ENCODE measurements at places on chromosomes 11 and 22.

DNA sequence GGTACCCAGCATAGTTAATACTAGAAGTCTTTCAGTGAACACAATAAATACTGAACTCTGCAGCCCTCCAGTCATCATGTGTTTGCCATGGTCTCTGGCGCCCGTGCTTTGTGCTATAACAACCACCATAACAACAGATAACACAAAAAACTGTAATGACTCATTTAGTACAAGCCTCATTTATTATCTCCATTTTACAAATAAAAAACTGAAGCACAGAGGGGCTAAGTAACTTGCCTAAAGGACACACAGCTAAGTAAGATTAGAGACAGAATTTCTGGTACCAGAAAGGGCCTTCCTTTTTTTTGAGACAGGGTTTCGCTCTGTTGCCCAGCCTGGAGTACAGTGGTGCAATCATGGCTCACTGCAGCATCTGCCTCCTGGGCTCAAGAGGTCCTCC, 19.5 kb downstream of the RBFOX2 start:
- no peak for DNase-seq

DNA sequence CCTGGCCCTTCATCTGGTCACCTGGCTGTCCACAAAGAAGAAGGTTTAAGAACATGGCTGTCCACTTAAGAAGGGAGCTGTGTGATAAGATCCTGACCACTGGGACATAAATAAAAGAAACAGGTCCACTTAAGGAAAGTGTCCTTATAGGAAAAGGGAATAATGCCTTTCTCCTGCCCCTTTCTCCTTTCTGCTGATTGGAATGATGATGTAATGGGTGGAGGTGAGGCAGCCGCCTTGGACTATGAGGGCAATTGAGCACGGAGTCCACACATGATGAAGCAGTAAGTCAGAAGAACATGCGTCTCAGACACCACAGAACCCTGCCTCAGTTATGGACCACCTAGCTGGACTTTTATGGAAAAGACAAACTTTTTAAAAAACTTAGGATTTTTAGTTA, 401.1 kb downstream of the SHANK2 start:
- DNase-seq: no peak

DNA sequence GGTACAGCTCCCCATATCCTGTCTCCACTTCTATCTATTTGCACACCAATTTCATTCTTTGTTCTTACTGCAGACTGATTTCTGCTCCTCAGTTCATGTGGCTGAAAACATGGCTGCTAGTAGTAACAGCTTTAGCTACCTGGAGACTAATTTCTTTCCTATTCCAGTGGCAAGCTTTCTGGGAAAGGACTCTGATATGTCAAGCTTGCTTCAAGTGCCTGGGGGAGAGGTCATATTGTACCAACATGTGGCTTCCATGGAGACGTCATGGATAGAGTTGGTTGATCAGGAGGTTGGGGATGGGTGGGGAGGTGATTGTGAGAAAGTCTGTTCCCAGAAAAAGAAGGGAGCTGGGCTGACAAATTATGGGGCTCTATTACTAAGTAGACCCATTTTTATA, 44.9 kb downstream of the ADM start:
- DNase-seq: no peak

GRCh38 chr11:13384908-13385640, 77.9 kb downstream of the BTBD10 start:
- DNase-seq: peak; percentile 32

DNA sequence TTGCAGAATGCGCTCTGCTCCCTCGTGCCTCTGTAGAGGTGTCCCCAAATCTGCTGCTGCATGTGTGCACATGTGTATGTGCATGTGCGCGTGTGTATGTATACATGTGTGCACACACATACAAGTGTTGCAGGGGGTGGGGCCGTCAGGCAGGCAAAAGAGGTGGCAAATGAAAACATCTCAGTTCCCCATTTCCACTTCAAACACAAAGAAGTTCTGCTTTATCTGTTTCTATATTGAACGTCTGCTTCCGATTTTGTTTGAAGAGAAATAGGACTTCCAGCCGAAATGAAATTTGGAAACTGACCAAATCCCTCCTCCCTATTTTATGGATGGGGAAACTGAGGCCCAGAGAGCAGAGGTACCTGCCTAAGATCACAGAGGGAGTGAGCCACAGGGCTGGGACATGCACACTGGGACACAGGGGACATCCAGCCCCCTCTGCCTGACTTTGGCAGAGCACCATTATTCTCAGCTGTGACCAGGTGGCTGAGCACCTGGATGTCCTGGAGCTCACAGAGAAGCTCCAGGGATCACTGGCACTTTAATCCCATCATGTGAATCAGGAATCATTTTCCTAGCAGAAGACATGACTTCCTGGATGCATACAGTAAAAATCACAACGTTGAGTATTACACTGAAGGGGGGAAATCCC, 41.2 kb upstream of the ALX4 start:
- DNase-seq: no peak

GRCh38 chr11:1893581-1894359, 2.1 kb upstream of the PRR33 start:
- no peak for DNase-seq

- DNase-seq: no peak
Observed at GRCh38 chr22:48052621-48052890, 1290.1 kb downstream of the TBC1D22A start.

- DNase-seq: no peak
Observed at GRCh38 chr11:36361901-36362391, 65.9 kb downstream of the PRR5L start.

DNA sequence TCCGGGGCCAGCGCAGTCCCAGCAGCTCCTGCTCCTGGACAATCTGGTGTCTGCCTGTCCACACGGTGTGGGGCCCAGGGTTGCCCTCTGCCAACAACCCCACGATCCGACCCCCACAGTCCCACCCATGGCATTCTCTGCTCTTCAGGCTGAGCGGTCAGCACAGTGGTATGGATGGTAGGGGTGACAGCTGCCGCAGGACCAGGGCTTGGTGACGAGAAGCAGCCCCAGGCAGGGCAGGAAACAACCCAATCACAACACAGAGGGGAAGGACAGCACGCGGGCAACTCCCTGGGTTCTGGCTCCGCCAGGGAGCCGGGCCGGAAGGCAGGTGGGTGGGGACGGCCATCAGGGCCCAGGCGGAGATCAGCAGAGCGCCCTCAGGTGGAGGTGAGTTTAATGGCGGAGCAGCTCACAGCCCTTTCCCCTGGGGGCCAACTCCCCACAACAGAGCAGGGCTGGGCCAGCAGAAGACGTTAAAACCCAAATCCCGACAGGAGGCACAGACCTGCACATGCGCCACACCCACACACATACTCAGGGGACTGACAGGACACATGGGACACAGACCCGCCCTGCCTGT, 5.3 kb upstream of the CHADL start:
- no peak for DNase-seq

- no peak for DNase-seq
Observed at GRCh38 chr22:19843857-19844376, 10.8 kb downstream of the GNB1L start.

DNA sequence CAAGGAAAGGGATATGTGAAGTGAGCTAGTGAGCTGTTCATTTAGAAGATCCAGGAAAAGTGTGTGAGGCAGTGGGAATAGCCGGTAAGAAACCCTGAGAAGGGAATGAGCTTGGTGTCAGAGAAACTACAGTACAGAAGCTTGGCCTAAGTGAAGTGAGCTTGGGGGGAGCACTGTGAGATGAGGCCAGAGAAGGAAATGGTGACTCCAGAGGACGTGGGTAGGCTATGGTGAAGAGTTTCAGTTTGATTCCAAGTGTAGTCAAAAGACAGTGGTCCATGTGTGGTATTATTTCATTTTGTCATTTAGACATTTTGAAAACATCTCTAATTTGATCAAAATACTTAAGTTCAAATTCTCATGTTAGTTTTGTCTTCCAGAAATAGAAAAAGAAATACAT, 77.2 kb downstream of the GRK3 start:
- DNase-seq: no peak

- DNase-seq: no peak
Observed at GRCh38 chr11:118449316-118449918, 13.1 kb downstream of the KMT2A start.

- no peak for DNase-seq
Observed at GRCh38 chr11:7457211-7457610, 28.1 kb upstream of the OLFML1 start.

- DNase-seq: no peak
Observed at GRCh38 chr11:111469200-111469599, 43.0 kb downstream of the BTG4 start.

GRCh38 chr11:64028398-64029115, 7.2 kb upstream of the FLRT1 start:
- DNase-seq: no peak

DNA sequence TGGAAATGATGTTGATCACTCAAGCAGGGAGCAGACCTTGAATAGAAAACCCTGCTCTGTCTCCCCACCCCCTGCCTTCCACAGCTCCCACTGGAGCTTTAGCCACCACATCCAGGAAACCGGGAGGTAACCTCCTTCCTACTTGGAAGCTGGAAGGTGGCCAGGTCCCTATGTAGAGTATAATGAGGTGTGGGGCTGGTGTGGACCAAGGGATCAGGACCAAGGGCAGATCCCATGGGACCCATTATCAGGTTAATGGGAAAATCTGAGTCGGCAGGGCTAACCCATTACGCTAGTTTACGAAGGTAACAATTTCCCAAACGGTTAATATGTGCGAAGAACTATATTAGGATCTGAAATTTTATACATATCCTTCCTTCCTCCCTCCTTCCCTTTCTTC, 321.9 kb downstream of the MIAT start:
- no peak for DNase-seq

- DNase-seq: no peak
Observed at GRCh38 chr11:61602775-61603569, 22.1 kb upstream of the SYT7 start.

DNA sequence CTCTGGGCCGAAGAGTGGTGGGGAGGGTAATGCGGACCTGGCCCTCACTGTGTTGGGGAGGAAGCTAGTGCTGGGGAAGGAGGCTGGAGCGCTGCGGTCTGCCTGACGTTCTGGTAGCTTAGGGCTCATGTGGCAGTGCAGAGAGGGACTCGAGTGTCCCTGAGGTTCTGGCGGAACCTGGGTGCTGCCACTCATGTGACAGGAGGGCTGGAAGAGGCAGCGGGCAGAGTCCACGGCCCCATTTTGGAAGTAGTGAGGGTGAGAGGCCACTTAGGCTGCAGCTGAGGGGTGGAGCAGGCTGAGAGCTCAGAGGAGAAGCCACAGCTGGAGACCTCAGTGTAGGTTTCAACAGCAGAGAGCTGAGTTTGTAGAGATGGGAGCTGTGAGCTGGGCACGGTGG, 16.2 kb upstream of the TRMU start:
- no peak for DNase-seq

GRCh38 chr22:48442663-48443062, 1385.0 kb downstream of the BRD1 start:
- no peak for DNase-seq

DNA sequence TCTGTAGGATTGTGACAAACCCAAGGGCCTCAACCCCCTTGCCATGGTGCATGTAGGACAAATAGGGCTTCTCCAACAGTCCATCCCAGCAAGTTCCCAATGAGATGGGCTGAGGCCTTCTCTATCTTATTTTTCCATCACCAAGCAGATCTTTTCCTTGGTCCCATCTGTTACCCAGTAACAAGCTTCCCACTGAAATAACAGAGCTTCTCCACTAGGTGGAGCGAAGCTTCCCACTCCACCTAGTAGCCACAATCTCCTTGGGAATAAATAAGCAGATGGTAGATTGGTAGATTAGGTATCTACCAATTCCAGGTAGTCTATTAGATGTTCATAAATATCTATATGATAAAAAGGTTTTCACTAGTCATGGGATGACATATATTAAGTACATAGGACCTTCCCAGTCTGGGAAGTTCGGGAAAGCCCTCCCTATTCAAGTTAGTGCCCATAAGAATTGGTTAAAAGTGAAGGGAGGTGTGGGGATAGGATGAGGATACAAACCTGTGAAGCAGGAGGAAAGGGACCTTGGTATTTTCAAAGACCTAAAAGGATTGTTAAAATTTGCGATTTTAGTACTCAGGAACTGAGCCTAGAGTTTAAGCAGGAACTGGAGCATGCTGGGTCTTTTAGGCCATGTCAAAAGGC, 5.9 kb upstream of the OR52L1 start:
- no peak for DNase-seq

- no peak for DNase-seq
Observed at GRCh38 chr11:2366276-2366675, 10.8 kb upstream of the CD81 start.

DNA sequence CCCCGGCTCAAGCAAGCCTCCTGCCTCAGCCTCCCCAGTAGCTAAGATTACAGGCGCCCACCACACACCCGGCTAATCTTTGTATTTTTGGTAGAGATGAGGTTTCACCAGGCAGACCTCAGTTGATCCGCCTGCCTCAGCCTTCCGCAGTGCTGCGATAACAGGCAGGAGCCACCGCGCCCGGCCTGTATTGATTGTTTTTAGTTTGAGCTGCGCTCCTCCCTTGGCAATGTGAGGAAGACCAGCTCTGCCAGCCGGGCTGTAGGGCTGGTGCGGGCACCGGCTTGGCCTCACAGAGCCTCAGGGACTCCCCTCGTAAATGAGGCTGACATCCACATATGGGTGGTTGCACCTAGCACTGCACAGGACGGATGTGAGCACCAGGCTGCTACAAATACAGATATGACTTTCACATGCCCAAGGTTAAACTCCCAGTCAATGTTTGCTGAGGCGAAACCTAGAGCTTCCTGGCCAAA, 7.5 kb upstream of the SLC2A11 start:
- no peak for DNase-seq

GRCh38 chr11:41522391-41522790, 62.9 kb upstream of the LRRC4C start:
- DNase-seq: no peak

- DNase-seq: no peak
Observed at GRCh38 chr11:72235351-72236057, 8.5 kb downstream of the PHOX2A start.

GRCh38 chr22:35301372-35301874, 1.7 kb downstream of the TOM1 start:
- DNase-seq: no peak

DNA sequence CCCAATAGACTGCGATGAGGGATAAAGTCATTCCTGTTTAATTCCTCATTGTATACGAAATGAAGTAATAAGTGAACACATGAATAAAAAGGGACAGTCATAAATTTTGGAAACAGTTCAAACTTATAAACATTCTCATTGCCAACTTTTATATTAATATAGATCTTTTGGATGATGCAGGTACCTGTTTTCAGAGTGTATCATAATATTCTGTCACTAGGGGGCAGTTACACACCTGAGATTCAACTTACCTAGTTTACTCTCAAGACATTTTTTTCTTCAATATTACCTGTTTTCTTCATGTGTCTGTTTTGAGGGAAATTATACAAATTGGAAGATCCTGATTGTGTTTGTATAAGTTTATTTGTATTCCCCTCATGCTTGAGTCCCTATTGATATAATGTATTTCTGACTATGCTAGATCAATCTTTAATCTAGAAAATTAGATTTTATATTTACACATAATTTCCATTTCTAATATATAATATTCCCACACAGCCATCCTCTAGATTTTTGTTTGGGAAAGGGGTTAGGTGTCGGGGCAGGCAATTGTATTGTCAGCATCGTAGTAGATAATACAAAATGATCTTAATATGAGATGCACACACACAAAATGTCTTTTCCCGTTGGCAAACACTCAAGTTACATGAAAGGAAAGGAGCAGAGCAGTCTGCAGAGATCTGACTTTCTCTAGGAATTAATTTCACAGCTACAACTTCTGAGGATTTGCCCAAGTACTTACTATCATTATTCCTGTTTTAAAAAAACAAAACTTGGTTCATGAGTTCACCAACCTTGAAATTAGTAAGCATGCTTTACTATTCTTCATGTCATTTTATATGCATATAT, 18.4 kb downstream of the FDX1 start:
- DNase-seq: peak; percentile 13

GRCh38 chr11:2772544-2773031, 72.8 kb upstream of the KCNQ1OT1 start:
- DNase-seq: no peak

Measured in CD4-positive, alpha-beta T cell treated with Interleukin-15 for 4 hours (primary cell).